ENCODE measurements at places on chromosomes 2 and 18.

- DNase-seq: no peak
Measured at GRCh38 chr2:205563646-205564045, 118.7 kb upstream of the NRP2 start.

DNA sequence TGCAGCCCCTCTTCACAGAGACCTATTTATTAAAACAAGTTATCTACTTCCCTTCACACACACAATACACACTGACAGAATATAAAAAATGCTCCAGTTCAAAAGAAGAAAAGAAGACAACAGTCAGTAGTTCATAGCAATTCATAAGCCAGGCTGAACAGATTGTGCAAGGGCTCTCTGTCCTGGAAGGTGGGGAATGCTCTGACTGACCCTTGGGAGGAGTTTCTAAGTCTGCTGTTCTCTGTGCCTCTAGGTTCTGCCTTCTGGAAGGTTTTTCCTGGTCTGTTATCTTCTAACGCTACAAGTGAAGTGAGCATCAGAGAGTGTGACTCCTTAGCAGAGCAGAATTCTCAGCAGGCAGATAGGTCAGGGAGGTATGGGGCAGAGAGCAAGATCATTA is 35.7 kb downstream of the SP3 start:
- no peak for DNase-seq

GRCh38 chr2:134411828-134412638 is 158.2 kb downstream of the MGAT5 start:
- DNase-seq: peak; percentile 88

GRCh38 chr2:172088245-172089004 is 3.1 kb downstream of the DLX1 start:
- peak; percentile 85 for DNase-seq

GRCh38 chr18:75336767-75337166 is 90.7 kb downstream of the SMIM21 start:
- no peak for DNase-seq

- no peak for DNase-seq
Measured at GRCh38 chr2:181851726-181852125, 39.8 kb upstream of the ITPRID2 start.

DNA sequence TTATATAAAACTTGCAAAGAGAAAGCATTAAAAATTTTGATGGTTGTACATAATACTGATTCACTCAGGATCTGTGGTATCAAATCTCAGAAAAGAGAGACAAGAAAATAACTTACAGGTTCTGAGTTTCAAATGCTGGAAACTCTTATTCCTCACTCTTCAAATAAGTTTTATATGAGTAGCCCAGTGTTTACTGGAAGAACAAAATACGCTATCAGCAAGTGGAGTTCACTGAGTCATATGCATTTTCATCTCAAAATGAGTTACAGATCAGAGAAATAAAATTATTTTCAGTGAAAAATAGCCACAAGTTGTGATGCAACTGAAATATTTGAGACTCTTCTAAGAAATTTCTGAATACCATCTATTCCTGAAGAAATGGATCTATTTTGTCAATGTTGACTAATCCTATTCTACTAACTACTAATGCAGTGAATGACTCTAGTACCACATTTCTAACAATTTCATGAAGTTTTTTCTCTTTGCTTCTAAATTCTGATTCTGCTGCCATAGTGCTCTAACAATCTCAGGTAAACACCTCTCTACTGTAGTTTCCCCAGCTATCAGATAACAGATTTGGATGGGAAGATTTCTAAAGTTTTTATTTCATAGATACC is 391.7 kb downstream of the ZEB2 start:
- no peak for DNase-seq

- DNase-seq: no peak
Measured at GRCh38 chr2:110173523-110173922, 31.3 kb downstream of the NPHP1 start.

- no peak for DNase-seq
Measured at GRCh38 chr18:79587226-79587741, 92.3 kb upstream of the CTDP1 start.

DNA sequence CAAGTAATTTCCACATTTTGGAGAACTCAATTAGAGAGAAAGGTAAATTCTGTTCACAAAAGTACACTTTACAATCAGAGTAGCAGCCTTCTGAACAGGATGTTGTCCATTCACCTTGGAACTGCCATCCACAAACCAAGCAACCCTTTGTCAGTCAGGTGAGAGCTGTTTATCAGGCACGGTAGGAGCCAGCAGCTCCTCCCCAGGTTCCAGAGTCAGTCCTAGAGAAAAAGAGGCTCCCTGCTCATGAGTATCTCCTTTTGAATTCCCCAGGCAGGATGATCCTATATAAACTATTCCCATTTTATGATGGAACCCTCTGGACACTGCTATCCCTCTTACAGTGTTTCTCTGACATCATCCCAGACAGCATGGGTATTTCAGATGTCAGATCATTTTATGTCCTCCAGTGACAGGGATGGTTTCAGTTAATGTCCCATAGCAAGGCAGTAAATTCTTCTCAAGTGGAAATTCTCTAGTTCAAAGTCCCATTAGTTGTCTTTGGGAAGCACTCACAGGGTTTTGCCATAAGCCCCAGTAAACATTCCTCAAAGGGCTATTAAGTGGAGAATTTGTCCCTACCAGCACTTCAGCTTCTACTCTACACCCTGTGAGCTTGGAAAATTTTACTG is 34.5 kb upstream of the CSRNP3 start:
- DNase-seq: peak; percentile 21

GRCh38 chr2:134441153-134441863 is 187.4 kb downstream of the MGAT5 start:
- no peak for DNase-seq

DNA sequence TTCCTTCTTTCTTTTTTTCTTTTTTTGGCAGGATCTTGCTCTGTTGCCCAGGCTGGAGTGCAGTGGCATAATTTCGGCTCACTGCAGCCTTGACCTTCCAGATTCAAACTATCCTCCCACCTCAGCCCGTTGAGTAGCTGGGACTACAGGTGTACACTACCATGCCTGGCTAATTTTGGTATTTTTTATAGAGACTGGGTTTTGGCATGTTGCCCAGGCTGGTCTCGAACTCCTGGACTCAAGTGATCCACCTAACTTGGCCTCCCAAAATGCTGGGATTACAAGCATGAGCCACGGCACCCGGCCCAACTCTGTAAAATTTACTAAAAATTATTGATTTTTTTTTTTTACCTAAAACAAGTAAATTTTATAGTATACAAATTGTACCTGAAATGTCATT is 360.8 kb downstream of the ALK start:
- DNase-seq: no peak

DNA sequence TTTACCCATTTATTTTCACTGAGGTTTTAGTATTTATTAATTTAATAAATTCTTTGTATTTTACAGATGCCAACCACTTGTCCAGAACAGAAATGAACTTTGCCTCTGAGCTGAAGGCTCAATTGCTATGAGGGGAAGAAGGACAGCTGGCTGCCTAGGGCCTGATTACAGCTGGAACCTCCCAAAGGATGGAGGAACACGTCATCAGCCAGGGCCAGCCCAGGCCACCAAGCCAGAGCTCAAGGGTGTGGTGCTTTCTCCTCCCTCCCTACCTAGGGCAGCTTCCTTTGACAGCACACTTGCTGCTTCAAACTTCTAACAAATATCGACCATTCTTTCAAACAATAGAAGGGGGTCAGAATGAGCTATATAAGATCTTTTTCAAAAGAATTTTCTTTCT is 19.7 kb upstream of the RIOK3 start:
- no peak for DNase-seq

DNA sequence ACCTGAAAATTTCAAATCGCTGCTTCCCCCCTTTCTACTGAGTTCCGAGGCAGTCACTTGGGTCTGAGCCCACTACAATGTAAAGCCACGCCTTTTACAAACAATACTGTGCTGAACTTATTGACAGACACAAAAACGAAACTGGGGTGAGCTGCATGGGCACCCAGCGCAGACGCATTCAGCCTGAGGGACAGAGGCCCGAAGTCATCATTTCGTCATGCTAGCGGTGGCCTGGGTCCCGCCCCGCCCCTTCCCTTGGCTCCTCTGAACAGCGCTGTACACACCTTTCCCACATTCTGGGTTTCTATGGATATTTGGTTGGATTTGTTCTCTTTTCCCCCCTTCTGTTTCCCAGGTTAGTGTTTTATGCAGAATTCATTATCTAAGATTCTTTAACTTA is 71.7 kb downstream of the EIPR1 start:
- no peak for DNase-seq

GRCh38 chr18:73986711-73987110 is 160.9 kb downstream of the FBXO15 start:
- DNase-seq: no peak

- peak; percentile 76 for DNase-seq
Measured at GRCh38 chr2:212536817-212537725, 1.5 kb downstream of the ERBB4 start.

- DNase-seq: no peak
Measured at GRCh38 chr18:26621161-26622026, 73.0 kb upstream of the KCTD1 start.

- DNase-seq: no peak
Measured at GRCh38 chr2:15334644-15335326, 226.3 kb downstream of the NBAS start.

- DNase-seq: no peak
Measured at GRCh38 chr18:45365835-45366234, 249.4 kb upstream of the SLC14A2 start.

DNA sequence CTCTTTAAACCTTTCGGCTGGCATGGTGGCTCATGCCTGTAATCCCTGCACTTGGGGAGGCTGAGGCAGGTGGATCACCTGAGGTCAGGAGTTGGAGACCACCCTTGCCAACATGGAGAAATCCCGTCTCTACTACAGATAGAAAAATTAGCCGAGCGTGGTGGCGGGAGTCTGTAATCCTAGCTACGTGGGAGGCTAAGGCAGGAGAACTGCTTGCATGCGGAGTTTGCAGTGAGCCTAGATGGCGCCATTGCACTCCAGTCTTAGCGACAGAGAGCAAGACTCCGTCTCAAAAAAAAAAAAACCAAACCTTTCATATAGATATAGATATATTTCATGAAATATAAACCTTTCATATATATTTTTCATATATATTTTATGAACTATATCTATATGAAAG is 864.7 kb downstream of the TRIB2 start:
- DNase-seq: no peak

GRCh38 chr2:212124598-212124997 is 414.0 kb downstream of the ERBB4 start:
- DNase-seq: no peak

DNA sequence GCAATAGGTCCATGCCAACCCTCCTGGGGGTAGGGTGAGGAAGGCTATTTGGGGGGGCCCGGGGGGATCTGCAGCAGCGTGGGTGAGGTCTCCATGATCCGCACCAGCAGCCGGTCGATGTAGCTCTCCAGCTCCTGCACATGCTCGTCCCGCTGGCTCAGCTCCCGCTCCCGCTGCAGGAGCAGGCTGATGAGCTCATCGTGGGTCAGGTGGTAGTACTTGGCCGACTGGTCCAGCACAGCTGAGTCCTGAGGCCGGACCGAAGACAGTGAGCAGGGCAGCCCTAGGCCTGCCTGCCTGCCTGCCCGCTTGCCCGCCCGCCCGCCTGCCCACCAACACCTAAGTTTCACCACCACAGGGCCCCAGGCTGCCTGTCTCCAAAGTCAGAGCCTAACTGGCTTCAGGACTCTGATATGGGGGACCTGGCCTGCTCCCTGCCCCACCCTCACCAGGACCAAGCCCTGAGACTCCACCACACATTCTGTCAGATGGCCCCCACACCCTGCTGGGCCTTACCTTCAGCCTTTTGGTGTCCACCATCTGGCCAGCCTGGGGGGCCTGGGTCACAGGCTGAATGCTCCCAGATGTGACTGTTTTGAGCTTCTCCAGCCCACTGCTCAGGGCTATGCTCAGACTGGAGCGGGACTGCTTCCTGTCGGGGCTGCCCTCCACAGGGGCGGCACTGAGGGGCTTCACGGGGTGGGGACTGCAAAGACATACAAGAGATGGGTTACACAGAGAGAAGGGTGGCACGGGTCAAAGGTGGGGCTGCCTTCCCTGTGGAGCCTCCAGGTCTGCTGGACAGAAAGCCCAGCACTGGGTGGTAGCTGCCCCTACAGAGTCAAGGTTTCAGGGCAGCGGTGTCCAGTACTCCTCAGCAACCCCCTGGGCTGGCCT is 4.2 kb upstream of the SFXN5 start:
- no peak for DNase-seq

DNA sequence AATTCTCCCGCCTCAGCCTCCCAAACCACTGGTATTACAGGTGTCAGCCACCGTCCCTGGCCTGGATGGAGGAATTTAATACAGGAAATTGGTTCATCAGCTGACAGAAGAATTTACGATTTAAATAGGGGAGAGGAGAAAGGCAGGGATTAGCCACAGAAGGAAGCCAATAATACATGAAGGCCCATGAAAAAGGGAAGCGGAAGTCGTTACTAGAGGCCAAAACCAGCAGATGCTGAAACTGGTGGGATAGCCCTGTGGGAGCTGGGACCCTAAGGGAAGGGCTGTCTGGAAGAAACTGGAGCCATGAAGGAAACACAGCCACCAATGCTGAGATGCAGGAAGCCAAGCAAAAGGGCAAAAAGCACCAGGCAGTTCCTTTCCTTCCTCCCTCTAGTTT is 163.7 kb upstream of the RMP24 start:
- no peak for DNase-seq

DNA sequence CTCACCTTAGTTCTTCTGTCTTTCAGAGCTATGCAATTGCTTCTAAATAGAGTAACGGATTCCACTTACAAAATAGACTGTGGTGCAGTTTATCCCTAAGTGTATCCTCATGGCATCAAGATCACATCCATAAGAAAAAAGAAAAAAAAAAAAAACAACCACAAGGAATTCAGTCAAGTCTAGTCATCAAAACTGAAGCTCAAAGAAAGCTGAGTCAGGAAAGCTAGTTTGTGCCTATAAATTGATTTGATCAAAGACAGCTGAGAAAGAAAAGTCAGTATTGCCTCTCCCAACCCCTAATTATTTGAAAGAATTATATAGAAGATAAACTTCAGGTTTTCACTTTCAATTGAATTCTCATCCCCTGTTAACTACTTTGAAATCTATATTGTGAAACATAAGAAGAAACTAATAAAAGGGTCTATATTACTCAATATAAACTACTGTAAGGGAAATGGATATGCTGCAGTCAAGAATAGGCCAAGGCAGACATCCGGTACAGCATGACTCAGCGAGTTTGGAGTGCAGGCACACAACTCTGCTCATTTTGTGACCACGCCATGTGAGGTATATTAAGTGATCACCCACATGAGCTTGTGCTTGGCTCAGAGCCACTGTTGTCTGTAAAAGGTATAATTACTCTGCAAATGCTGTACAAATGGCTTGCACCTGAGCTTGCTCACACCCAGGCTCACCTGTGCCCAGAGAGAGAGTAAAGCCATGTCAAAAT is 568.1 kb upstream of the CRIM1 start:
- DNase-seq: no peak

All from retina (tissue), 1 donor.